ENCODE measurements at places on chromosomes 1 and 21. TPM values are rescaled to one million over a fixed set of nuclear protein-coding genes. Genes with fewer than 3 reads are reported as not detected.

The WLS gene
- 4.5 TPM for total RNA-seq

The DNASE2B gene
- total RNA-seq = 0.15 TPM

The TLCD4 gene
- 3.5 TPM for total RNA-seq

The PDXK gene
- 116 TPM for total RNA-seq

The B3GALNT2 gene
- total RNA-seq = 41.7 TPM
